ENCODE measurements at places on chromosomes 2 and 18.

- no peak for DNase-seq
Measured at GRCh38 chr2:47645246-47645645, 137.7 kb upstream of the MSH6 start.

- no peak for DNase-seq
Measured at GRCh38 chr2:200158647-200159356, 147.7 kb upstream of the SPATS2L start.

DNA sequence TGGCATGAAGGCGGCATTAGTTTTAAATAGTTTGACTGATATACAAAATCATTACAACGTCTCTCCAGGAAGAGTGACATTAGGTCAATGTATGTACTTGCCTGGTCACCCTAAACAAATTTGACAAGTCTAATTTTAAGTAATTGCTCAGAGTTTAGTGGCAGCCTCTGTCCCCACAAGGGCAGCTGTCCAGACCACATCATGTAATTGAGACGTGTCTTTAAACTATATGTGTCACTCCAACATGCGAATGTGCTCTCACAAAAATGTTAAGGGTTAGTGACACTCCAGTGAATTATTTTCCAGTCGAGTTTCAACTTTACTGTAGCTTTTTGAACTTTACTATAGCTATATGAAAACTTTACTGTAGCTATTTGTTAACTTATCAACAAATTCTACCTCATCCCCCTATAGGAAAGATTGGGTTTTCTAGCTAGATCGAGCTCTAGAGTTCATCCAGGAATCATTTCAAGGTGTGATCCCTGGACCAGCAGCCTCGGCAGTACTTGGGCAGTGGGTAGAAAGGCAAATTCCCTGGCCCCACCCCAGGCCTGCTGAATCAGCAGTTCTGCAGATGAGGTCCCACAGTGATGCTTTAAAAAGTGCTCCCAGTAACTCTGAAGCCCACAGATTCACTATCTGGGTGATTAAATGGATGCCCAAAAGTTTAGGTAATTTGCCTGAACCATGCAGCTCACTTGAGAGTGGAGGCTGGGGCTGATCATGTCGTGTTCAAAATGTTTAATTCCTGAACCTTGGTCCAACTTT lies 66.4 kb upstream of the POU3F3 start:
- DNase-seq = no peak

- no peak for DNase-seq
Measured at GRCh38 chr18:45765796-45766195, 41.8 kb downstream of the SLC14A1 start.

- no peak for DNase-seq
Measured at GRCh38 chr2:226378753-226379705, 420.6 kb downstream of the IRS1 start.

- DNase-seq = no peak
Measured at GRCh38 chr2:160303076-160303475, 103.0 kb upstream of the ITGB6 start.

- no peak for DNase-seq
Measured at GRCh38 chr2:79554899-79555298, 42.0 kb downstream of the CTNNA2 start.
